ENCODE measurements at places on chromosomes 2 and 18.

GRCh38 chr2:241109210-241110088, 7.4 kb upstream of the MTERF4 start:
- peak; percentile 42 for DNase-seq

- no peak for DNase-seq
These were observed 922.5 kb downstream of the SUCLG1 start for GRCh38 chr2:83536556-83536955.

GRCh38 chr2:1887915-1888314, 143.6 kb upstream of the PXDN start:
- no peak for DNase-seq

- no peak for DNase-seq
These were observed 71.2 kb downstream of the FIGN start for GRCh38 chr2:163664610-163665009.

DNA sequence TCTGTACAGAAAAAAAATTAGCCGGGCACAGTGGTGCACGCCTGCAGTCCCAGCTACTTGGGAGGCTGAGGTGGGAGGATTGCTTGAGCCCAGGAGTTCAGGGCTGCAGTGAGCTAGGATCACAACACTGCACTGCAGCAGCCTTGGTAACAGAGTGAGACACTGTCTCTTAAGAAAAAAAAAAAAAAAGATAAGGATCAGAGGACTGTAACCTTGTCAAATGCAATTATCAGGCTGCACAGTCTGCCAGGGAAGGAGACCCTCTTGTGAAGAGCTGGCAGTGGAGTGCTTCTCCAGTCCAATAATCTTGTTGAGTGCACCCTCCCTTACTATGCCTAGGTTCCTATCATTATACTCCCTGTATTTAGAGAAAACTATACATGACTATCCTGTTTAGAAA, 330.7 kb downstream of the PDE11A start:
- no peak for DNase-seq

DNA sequence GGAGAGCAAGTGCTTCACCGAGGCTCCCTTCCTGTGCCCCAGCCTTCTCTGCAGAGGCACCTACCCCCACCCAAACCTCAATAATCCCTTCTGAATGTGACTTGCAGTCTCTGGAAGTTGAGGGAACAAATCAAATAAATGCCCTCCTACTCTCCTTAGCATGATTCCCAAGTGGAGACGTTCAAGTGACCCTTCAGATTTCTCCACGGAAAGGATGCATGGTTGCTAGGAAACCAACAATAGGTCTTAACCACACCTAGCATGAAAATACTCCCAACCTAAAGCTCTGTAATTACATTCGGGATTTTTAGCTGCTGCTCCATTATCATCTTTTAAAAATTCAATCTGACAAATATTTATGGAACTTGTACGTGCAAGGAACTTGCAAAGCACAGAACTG, 50.2 kb upstream of the CABLES1 start:
- no peak for DNase-seq

- DNase-seq = no peak
These were observed 100.8 kb upstream of the MAP2 start for GRCh38 chr2:209322905-209323512.
